ENCODE measurements at places on chromosomes 2 and 18.

DNA sequence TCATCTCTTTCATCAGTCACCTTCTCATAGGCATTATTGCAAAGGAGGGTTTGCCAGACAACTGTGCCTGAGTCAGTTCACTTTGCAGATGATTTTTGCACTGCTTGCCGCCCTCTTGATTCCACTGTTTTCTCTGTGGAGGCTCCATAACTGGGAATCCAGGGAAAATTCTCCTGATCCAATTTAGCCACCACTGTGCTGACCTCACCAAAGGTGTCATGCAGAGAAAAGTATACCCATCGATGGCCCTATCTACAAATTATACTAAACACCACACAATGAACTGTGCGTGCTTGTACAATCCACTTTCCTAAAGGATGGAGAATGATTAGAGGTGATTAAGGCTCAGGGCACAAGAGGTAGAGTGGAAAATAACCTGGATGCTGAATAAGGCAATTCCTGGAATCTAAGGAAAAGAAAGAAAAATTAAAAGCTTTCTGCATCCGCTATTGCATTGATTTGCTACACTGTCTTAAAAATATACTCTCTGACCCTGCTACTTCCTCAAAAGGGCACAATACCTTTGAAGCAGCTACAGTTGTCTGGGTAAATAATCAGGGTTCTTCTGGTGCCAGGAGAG is 409.4 kb downstream of the RIT2 start:
- no peak for DNase-seq

GRCh38 chr2:128746356-128746755 is 427.7 kb upstream of the HS6ST1 start:
- DNase-seq = no peak

- DNase-seq = no peak
These were observed 110.7 kb downstream of the RTP5 start for GRCh38 chr2:241980193-241980592.

DNA sequence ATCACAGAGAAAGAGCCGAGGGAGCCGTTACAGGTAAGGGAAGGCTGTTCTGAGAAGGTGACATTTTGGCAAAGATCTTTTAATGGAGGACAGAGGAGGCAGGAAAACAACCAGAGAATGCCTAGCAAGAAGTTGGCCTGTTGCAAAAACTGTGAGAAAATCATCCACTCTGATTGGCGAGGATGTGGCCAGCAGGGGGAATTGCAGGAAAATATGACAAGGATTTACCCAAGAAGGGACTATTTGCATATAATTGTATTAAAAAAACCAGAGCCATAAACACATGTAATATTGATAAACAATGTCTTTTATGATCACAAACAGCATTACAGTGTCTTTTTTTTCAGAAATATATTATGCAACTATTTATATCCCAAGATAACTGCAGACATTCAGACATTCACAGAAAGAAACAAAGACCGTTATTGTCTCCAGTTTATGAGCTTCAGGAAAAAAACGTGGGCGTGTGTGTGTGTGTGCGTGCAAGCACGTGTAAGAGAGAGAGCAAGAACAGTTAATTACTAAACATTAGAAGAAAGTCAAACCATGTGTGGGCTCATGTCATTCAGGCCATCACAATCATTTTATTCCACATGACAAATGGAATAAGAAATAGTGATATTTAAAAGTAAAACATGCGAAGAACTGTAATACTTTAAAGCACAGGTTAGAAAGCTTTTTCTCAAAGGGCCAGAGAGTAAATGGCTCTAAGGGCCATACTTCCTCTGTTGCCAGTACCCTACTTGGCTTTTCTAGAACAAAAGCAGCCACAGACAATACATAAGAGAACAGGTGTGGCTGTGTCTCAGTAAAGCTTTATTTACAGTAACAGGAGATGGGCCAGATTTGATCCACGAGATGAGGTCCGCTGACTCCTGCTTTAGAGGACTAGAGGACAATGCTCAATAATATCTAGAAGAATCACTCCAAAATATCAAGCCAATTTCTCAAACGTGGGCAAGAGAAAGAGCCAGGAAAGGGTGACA is 324.1 kb downstream of the DLGAP1 start:
- DNase-seq = no peak

DNA sequence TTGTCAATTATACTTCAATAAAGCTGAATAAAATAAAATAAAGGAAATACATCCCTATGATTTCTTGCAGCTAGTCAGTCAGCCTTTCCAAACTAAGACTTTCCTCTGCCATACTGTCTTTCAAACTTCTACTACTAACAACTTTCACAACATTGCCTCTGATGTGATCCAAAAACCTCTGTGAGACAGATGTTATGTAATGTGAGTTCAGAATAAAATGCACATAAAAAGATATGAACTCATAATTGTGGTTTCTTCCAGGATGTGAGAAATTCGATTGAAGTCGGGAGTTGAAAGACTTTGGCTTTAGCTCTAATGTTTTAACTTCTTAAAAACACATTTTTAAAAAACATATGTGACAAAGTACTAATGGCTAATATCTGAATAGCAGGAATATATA is 98.7 kb downstream of the PIGN start:
- no peak for DNase-seq

GRCh38 chr2:43854671-43855070 is 15.9 kb downstream of the ABCG8 start:
- DNase-seq = no peak

DNA sequence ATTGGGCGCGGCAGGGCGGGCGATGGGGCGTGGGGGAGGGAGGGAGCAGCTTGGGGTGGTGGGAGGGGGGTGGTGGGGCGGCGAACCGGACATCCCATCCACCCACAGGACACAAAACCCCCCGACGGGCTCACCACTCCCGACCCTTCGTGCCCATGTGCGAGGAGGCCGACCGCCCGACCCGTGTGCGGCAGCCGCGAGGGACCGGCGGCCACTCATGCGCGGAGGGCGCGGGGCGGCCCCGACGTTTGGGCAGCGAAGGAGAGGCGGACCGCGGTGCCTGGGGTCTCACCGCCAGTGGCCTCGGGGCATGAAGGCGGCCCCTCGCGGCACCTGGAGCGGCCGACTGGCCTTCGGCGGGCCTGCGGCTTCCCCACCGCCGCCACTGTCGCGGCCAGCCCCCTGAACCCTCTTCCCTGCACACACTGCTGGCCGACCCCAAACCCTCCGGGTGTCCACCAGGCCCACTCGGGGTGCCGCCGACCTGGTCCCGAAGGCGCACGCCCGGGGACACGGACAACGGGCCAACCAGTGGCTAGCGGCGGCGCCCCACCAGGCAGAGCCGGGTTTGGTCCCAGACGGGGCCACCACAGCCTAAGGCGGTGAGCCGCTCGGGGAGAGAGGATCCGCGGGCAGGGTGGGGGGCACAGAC is 94.6 kb upstream of the ANKRD30BL start:
- DNase-seq = no peak

DNA sequence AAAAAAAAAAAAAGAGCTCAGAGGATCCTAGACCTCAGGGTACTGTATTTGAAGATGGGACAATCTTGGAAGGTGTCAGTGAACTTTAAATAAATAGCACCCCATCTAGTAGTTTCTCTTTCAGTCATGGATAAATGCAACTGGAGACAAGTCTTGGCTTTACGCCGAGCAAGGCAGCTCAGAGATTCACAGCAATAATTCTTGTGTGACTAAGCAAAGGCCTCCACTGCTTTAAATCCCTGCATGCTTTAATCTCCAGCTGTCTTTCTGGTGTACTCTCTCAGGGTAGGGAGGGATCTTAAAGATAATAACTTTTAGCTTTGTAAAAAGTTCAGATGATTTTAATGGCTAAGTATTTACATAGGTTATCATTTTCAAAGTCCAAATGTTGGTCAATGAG is 36.3 kb downstream of the NRXN1 start:
- no peak for DNase-seq

GRCh38 chr2:47676261-47676926 is 106.6 kb upstream of the MSH6 start:
- DNase-seq = no peak

GRCh38 chr2:203682688-203683130 is 23.7 kb upstream of the CD28 start:
- DNase-seq = no peak

DNA sequence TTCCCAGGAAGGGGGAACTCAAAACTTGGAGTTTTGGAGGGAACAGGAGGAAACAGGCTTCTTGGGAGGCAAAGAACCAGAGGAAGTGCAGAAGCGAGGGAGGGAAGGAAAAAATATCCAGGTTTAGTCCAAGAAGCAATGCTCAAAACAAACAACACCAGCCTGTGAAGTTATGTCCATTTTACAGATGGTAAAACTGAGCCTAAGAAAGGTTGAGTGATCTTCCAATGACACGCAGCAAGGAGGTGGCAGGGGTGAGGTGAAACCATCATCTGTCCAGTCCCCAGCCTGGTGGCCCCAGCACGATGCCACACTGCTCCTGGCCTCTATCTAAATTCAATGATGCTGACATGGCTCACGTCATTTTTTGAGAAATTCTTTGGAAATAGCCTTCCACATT is 10.8 kb downstream of the DNMT3A start:
- no peak for DNase-seq

GRCh38 chr18:74784752-74785151 is 187.1 kb downstream of the ZNF407 start:
- no peak for DNase-seq

- no peak for DNase-seq
These were observed 11.0 kb upstream of the C2orf42 start for GRCh38 chr2:70201831-70202230.
